Activated naive CD8-positive, alpha-beta T cell treated with anti-CD3 and anti-CD28 coated beads for 36 hours (primary cell): ENCODE measurements at places on chromosomes 13 and 19.

DNA sequence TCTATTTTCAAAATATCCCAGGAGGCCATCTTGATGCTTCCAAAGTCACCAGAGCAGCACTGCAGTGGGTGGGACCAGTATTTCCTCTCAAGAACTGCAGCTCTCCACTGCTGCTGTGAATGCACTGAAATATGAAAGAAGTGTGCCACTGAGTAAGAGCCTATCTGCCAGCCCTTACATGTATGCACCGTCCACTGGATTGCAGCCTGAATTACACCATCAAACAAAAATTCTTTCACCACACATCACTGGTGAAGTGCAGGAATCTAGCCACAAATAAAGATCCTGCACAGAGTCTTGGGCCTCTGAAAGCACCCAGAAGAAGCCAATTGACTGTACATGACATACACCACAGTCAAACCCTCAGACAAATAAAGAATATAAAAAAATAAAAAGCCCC lies 249.0 kb downstream of the LHFPL6 start:
- DNase-seq = no peak

- no peak for DNase-seq
Observed at GRCh38 chr13:26727633-26728032, 33.0 kb downstream of the GPR12 start.

GRCh38 chr19:42267644-42268141 lies 1.4 kb upstream of the CIC start:
- DNase-seq = no peak

GRCh38 chr13:113977976-113978375 lies 4.1 kb upstream of the C13orf46 start:
- no peak for DNase-seq

DNA sequence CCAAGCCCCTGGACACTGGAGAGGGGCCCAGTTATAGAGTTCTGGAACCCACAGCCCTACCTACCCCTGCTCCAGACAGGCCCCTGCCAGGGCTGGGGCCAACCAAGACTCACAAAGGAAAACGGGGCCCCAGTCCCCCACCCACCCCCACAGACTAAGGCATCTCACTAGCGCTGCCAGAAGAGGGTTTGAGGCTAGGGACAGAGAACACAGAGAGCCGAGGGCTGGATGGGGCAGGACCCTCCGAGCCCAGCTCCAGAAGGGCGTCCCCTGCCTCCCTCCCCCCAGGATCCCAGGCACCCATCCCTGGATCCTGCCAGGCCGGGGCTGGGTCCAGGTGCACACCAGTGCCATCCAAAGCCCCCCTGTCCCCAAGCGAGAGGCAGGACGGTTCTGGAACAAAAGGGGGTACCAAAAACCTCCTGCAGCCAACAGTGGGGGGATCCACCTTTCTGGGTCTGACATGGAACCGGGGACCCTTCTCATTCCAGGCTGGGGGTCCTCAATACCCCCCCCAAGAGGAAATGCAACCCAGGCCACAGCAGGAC lies 4.4 kb upstream of the REXO1 start:
- DNase-seq = no peak

- no peak for DNase-seq
Observed at GRCh38 chr13:30071969-30072817, 221.8 kb upstream of the UBL3 start.

DNA sequence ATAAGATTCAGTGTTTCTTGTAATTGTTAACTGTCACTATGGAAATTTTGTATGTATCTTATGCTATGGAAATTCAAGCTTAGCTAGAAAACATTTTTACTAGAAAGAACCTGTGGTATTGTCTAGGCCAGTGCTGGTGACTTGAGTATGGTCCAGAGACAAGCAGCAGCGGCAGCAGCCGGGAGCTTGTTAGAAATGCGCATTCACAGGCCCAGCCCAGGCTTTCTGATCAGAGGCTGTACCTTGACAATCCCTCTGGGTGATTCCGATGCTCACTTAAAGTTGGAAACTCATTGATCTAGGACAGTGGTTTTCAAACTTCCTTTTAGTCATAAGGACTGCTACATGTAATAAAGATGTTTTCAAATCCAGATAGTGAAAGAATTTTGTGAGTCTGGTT lies 287.4 kb downstream of the SHISA2 start:
- no peak for DNase-seq

DNA sequence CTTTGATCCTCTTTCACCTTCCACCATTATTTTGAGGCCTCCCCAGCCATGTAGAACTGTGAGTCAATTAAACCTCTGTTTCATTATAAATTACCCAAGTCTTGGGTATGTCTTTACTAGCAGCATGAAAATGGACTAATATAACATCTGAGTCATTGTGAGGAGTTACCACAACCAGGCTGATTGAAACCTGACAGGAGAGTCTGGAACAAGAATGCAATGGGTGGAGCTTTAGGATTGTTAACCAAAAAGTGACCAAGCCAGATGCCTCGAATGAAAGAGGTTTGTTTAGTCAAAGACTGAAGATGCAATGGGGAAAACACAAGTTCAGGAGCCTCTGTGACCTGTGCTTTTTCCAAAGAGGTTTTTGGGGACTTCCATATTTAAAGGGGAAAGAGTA lies 659.0 kb downstream of the SLITRK6 start:
- DNase-seq = no peak

- peak; percentile 50 for DNase-seq
Observed at GRCh38 chr19:12703046-12703445, 6.6 kb upstream of the FBXW9 start.

DNA sequence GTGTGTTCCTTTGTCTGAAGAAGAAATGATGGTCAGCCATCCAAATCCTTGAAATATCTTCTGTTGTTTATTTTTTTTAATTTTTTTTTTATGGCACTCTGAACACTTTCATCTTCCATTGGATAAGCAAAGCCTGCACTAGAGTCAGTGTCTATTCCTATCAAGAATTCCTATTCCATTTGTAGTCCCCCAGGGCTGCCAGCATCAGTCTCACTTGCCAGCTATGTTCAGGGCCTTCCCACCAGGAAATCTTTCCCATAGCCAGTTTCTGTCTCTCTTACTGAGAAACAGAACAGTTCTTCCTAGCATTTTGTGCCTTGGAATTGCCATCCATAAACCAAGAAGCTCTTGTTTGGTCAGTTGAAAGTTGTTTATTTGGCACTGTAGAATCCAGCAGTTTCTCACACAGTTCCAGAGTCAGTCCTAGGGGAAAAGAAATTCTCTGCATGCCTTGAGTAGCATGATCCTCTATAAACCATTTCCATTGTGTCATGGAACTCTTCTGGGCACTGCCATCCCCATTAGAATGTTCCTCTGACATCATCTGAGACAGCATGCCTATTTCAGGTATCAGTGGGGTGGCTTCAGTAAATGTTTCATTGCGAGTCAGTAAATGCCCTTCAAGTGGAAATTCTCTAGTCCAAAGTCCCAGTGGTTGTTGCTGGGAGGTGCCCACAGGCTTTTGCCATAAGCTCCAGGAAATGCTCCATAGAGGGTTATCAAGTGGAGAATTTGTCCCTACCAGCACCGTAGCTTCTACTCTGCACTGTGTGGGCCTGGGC lies 18.7 kb upstream of the SPRYD7 start:
- no peak for DNase-seq

DNA sequence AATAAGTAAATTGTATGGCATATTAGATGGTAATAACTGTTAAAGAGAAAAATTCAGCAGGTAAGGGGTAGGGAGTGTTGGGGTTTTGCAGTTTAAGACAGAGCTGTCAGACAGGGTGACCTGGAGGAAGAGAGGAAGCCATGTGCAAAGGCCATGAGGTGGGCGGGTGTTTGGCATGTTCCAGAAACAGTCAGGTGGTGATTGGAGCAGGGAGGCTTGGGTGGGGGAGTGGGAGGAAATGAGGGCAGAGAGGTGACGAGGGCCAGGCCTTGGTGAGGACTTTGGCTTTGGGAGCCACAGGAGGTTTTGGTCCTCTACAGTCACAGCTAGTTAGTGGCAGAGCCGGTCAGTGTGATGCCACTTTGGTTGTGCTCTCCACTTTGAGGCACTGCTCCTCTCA lies 20.1 kb downstream of the RYR1 start:
- DNase-seq = no peak

DNA sequence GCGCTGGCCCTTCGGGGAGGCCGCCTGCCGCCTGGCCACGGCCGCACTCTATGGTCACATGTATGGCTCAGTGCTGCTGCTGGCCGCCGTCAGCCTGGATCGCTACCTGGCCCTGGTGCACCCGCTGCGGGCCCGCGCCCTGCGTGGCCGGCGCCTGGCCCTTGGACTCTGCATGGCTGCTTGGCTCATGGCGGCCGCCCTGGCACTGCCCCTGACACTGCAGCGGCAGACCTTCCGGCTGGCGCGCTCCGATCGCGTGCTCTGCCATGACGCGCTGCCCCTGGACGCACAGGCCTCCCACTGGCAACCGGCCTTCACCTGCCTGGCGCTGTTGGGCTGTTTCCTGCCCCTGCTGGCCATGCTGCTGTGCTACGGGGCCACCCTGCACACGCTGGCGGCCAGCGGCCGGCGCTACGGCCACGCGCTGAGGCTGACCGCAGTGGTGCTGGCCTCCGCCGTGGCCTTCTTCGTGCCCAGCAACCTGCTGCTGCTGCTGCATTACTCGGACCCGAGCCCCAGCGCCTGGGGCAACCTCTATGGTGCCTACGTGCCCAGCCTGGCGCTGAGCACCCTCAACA lies 1.2 kb downstream of the F2RL3 start:
- DNase-seq = no peak

- DNase-seq = no peak
Observed at GRCh38 chr13:46051968-46052318, 603 bp downstream of the ZC3H13 start.

GRCh38 chr13:22121146-22121739 lies 450.4 kb downstream of the FGF9 start:
- DNase-seq = no peak

- DNase-seq = no peak
Observed at GRCh38 chr19:9883764-9884163, 48.6 kb downstream of the PIN1 start.

GRCh38 chr13:21051675-21052074 lies 9.7 kb downstream of the LATS2 start:
- no peak for DNase-seq

DNA sequence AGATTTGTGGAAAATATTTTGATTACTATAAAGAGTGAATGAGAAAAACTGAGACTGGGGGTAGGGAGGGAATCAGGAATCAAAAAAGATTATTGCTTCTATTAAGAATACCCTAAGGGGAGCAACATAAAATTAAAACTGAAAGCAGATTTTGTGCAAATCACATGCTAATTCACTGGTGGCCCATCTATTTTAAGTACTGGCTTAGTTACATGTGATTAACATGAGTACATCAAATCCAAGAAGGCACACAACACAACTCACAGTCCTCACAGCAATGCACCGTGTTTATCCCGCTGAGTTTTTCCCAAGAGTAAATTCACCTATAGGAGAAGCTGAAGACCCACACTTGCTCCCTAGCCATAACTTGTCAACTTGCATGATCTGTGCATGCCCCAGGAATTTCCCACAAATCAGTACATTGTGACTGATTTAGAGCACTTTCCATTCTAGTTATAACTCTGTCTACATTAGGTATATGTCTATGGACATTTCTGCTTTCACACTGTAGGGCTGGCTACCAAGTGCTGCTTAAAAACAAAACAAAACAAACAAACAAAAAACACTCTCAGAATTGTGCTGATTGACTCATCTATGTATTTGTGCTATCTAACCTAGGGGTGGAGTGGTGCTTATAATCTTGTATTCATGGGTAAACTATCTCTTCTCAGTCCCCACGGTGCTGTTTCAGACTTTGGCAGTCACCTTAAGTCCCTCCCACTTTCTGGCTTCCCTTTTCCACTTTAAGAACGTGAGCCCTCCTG lies 24.3 kb downstream of the AMER2 start:
- DNase-seq = no peak

DNA sequence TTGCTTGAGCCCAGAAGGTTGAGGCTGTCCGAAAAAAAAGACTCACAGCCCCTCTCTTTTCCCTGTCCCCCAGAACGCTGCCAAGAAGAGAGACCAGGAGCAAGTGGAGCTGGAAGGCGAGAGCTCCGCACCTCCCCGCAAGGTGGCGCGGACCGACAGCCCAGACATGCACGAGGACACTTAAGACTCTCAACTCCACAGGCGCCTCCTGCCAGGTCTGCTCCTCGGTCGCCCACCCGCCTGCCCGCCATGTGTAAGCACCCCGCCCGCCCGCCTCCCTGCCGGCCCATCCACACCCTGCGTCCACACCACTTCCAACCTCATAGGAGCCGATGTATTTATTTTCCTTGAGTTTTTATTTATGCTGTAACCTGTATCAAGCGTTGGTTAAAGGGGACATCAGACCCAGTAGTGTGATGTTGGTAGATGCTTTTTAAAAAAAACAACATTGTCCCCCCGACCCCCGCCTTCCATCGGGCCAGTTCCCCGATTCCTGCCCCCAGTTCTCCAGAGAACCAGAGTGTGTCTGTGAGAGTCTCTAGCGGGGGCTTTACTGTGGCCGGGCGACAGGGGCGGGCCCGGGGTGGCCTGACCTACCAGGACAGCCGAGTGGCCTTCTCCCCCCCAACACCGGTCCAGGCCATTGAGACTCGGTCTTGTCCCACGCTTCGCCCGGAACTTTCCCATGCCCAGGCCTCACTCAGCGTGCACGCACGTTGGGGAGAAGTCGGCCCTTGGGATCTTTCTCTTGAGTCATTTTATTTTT lies 10.3 kb downstream of the DDA1 start:
- DNase-seq = no peak

DNA sequence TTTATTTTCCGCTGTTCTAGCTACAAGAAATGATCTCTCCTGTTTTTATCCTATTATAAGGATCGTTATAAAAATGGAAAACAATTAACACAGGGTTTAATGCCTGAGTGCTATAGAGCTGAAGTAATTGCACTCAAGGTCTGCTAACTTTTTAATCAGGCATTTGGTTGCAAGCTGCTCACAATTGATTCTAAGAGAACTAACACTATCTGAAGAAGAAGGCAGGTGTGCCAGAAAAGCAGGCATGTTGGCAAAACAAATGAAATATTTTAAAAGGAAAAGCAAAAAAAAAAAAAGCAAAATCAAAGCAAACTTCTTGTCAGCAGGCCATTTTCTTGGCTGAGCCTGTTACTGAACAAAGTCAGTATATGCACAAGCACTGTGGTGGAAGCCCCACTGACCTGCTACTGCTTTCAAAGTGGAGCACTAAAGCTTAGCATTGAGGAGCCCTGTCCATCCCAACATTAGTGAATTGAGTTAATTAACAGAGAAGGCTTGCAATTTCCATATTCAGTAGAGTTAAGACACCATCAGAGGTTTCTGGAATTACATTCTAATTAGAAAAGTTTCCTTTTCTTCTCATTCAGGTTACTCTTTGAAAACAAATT lies 574.2 kb downstream of the PCDH9 start:
- no peak for DNase-seq

DNA sequence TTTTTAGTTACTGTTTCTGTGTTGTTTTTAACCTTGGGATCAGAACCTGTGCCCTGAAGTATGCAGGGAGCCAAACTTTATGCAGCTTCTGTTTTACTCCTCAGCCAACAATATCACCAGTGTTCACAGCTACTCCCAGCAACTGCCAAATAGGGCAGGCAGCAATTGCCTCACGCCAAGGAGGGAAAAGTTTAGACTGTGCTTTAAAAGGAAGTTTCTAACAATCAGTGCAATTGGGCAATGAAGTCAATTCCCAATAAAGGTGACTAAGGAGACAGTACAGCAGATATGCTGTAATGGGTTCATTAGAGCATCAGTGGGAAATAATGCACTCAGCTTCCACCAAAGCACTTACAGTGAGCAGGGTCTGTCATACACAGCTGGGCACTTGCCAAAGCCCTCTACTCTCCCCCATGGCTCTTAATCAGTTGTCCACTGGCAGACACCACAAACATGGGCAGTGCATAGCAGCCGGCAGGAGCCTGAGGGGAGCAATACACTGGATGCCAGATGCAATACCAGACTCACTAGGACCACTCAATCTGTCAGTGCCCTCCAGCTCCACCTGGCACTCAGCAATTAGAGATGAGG lies 19.3 kb downstream of the ENOX1 start:
- DNase-seq = no peak
